ENCODE measurements at places on chromosomes 6 and 20. TPM values are rescaled to one million over a fixed set of nuclear protein-coding genes. Genes with fewer than 3 reads are reported as not detected.

HSPA1L gene
- 1.5 TPM for total RNA-seq

TULP4 gene
- 103 TPM for total RNA-seq

LINC00237 gene
- not detected for total RNA-seq

SLC4A11 gene
- total RNA-seq, result 0.44 TPM

DYNLT2 gene
- 0.99 TPM for total RNA-seq

TTK gene
- 38.5 TPM for total RNA-seq

PPP1R3G gene
- 3.3 TPM for total RNA-seq

PROCR gene
- total RNA-seq, result 49.1 TPM

RAB44 gene
- total RNA-seq, result under 0.01 TPM

SYCP2 gene
- total RNA-seq, result 0.50 TPM

LTA gene
- not detected for total RNA-seq

PLCG1 gene
- 64.6 TPM for total RNA-seq

METTL24 gene
- total RNA-seq, result 0.44 TPM

CLIC5 gene
- total RNA-seq, result not detected

UFL1 gene
- 41.2 TPM for total RNA-seq

FNDC1 gene
- total RNA-seq, result 0.17 TPM

SIM1 gene
- total RNA-seq, result not detected

NKX2-2 gene
- total RNA-seq, result not detected

ANGPT4 gene
- not detected for total RNA-seq

SSTR4 gene
- total RNA-seq, result not detected

PRDM13 gene
- total RNA-seq, result not detected

EXOC2 gene
- total RNA-seq, result 40.3 TPM

TFAP2C gene
- not detected for total RNA-seq

PERP gene
- total RNA-seq, result 46.6 TPM
